Cardiac fibroblast (primary cell): ENCODE measurements at places on chromosomes 2 and 18.

DNA sequence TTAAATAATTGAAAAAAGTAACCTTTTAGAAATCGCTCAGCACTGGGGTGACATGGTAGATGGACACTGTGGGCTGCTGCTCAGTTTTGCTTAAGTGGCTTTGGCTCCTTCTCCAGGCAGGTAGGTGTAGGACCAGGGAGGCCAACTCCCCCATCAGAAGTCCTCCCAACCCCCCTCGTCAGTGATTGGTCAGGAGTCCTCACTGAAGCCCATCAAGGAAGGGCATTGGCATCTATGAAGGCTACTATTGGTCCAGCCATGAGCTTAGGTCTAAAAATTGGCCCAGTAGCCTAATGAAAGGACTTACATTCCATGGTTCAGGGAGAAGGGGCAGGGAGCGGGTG, 34.7 kb downstream of the ST3GAL5 start:
- DNase-seq = no peak

DNA sequence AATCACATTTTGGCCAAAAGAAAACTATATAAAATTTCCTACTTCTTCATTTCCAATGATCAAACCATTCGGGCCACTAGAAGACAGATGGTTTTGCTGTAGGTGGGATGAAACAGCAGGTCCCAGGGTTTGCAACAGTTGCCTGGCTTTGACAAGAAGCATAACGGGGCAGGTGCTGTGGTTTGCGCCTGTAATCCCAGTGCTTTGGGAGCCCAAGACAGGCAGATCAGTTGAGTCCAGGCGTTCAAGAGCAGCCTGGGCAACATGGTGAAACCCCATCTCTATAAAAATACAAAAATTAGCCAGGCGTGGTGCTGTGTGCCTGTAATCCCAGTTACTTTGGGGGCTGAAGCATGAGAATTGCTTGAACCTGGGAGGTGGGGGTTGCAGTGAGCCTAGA, 81.4 kb upstream of the XPO1 start:
- DNase-seq = no peak

DNA sequence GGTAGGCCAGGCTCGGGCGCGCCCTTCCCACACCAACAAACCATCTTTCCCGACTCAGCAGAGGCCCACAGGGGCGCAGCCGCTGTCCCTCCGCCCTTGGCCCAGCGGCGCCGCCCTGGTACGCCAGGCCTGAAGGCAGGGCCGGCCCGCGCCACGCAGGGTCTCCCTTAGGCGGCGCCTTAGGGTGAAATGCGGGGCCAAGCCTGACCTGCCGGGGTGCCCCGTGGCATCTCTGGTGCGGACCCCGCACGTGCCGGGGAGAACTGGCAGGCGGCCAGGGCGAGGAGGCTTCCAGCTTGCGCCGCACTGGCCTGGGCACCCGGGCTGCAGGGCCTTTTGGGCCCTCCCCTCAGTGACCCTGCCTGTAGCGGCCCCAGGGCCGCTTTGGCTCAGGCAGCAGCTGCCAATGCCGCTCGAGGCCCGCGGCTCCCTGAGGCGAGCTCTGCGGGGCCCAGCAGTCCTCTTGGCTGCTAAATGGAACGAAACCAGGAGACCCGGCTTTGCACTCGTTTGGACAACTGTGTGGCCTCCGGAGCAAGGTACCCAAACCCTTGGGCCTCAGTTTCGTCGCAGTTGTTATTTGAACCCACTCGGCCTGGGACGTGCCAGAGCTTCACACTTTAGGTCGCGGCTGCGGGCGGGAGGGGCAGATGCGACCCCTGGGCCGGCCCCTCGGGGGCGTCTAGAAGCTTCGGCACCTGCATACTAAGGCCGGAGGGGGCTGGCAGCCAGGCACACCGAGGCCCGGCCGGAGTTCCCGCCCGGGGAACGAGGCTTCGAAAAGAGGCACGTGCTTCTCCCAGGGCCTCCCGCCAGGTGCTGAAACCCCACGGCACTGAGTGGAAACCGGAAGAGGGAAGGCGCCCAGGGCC, 8.5 kb downstream of the OTX1 start:
- no peak for DNase-seq

DNA sequence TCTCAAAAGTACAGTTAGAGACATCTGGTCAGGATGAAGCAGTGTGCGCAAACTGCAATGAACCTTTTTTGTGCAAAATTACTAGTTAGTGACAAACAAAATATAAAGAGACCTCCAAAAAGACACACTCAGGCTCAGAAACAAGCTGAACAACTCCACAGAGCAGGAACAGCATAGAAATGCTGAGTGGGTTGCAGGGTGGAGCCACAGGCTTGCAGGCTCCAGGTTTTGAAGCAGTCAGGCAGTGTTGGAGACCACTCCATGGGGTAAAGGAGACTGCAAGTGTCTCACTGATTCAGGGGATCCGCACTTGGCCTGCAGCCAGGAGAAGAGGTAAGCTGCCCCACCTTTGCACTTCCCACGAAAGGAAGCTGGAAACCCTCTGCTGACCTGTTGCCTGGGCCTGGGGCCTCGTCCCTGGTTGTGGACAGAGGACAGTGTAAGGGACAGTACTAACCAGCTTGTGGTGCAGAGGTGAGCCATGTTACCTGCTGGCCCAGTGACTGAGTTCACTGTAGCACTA, 36.4 kb downstream of the CFAP221 start:
- no peak for DNase-seq

GRCh38 chr2:140990416-140990815, 1140.4 kb downstream of the LRP1B start:
- peak; percentile 53 for DNase-seq

- no peak for DNase-seq
Measured at GRCh38 chr2:219081096-219081495, 20.4 kb upstream of the IHH start.

GRCh38 chr18:56388571-56388970, 249.8 kb downstream of the TXNL1 start:
- DNase-seq = no peak

DNA sequence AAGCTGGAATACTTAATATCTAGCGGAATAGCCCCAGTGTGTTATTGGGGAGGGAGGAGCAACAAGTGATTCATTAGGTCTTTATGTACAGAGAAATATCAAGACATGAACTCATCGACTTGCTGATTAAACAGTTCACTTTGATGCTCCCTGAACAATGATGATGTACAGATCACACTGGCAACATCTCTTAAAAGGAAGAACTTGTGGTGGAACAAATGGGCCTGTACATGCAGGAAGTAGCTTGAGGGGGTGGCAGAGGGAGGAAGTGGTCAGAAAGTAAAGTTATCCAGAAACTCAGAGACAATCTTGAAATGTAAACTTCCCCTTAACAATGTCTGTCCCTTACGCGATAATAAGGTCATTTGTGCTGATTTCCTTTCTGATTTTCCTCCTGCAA, 90.5 kb downstream of the NXPH2 start:
- DNase-seq = no peak
